ENCODE measurements at places on chromosomes 1 and 21.

- no peak for DNase-seq
Measured at GRCh38 chr1:37620707-37621106, 14.0 kb downstream of the RSPO1 start.

- DNase-seq = no peak
Measured at GRCh38 chr1:85121744-85122143, 73.4 kb upstream of the MCOLN3 start.

DNA sequence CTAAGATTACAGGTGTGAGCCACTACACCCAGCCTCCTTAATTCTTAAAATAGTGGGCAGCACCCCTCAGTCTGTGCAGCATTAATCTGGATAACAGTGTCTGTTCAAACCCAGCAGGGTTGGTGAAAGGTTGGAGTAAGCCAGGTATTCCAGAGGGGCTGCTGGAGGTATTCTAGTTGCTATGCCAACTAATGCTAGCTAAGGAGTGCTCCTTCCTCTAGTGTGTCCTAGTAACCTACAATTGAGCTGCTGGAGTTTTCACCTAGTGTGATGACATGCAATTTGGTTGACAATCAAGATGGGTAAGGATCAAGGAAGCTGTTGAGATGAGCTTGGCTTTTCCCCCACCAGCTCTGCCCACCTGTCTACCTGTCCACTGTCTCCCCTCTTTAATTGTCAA lies 100.2 kb upstream of the IPO9 start:
- DNase-seq = no peak

DNA sequence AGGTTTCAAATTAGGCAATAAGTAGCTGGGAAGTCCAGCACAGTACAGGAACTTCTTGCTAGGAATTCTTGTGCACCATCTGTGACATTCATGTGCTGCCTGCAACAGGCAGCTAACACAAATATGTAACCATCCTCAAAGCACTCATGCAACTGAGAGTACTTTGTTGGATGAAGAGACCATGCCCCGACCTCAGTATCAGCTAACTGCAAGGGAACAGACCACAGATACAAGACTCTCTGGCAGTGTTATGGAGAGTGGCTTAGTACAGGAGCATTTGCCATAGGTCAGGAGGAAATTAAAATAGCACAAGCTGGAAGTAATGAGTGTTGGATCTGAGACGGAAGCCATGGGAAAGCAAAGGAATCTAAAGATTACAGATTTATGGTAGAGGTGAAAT lies 123.6 kb downstream of the LRRC53 start:
- no peak for DNase-seq

Data from activated T-cell treated with anti-CD3 and anti-CD28 coated beads, Interleukin-2, amount 50 U/mL, for 4 hours (primary cell).